ENCODE measurements at places on chromosomes 2 and 18.

DNA sequence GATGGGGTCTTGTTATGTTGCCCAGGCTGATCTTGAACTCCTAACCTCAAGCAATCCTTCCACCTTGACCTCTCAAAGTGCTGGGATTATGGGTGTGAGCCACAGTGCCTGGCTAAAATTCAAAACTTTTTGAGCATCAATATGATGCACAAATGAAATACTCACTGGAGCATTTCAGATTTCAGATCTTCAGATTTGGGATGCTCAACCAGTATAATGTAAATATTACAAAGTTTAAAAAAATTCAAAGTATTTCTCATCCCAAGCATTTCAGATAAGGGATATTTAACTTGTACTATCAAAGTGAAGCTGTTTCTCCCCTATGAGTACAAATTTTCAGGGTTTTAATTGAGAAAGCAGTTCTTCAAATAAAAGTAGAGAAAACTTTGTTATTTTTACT lies 164.1 kb upstream of the CCDC68 start:
- no peak for DNase-seq

DNA sequence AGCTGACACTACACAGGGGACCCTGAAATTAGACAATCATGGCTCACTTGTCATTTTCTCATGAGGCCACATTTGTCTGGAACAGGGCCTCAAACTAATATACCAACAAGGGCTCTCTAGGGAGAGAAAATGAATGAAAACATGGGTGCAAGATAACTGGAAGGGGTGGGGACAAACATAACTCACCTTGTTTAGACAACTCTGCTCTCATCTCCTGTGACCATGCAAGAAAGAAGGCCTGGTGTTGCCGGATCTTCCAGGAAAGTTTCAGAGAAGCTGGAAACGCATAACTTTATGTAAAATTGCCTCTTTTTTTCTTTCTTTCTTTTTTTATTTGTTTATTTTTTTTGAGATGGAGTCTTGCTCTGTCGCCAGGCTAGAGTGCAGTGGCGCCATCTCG lies 80.4 kb upstream of the SPRED2 start:
- DNase-seq, result no peak

GRCh38 chr18:76405681-76406356 lies 89.2 kb downstream of the ZNF516 start:
- peak; percentile 32 for DNase-seq

DNA sequence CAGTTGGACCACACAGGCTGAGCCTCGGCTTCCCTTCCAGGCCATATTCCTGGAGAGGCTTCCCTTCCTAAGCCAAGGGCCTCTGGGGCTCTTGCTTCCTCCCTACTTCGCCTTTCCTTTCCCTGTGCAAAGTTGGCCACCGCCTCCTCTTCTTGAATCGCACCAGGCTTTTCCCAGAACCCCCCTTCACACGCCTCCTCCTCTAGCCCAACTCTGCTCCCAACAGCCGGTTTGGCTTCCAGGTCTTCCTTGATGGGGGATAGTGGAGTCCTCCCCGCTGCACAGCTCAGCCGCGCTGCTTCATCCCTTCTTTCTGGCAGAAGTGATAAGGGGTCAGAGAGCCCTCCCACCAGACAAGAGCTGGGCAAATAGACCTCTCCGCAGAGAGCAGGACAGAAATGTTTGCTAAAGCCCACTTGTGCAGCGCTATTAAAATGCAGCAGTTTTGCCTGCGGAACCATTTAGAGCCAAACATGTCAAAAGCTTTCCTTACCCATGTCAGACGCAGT lies 56.4 kb downstream of the SNORC start:
- no peak for DNase-seq

Measured in neuronal stem cell (in vitro differentiated cells).